ENCODE measurements at places on chromosomes 2 and 18. TPM values are rescaled to one million over a fixed set of nuclear protein-coding genes. Genes with fewer than 3 reads are reported as not detected.

GRCh38 chr2:42965910-42966309 is 173.5 kb upstream of the HAAO start:
- peaks cover 33% of the 10 kb centered on the region for H3K4me1 ChIP-seq
- H3K27me3 ChIP-seq: no peaks in the 10 kb centered on the region
- H3K27ac ChIP-seq: no peak overlapping the region

The CDH2 gene
- 25.9 TPM for total RNA-seq

The STPG4 gene
- not detected for total RNA-seq

The GPR35 gene
- total RNA-seq: 5.8 TPM

DNA sequence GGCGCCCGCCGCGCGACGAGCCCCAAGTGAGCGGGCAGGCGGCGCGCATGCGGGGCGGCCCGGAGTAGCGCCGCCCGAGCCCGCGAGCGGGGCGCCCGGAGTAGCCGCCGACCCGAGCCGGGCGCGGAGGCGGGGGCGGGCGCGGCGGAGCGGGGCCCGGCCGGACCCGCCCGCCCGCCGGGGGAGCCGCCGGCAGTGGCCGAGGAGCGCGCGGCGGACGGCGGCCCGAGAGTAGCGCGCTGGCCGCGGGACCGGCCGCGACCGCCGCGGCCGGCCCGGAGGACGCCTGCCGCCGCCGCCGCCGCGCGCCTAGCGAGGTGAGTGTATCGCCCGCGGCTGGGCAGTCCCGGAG is at the start of gene GALNT1:
GALNT1 (plus strand) TSS at position 195 of the 352 bp plus-strand sequence. CDS start 72,923 bp downstream, outside the sequence.
- H3K36me3 ChIP-seq: no peaks in the 10 kb centered on the region
- no peaks in the 10 kb centered on the region for H3K27me3 ChIP-seq
- H3K4me1 ChIP-seq: peaks cover 14% of the 10 kb centered on the region
- DNase-seq: no peak
- H3K27ac ChIP-seq: peak within 1 kb of the TSS; percentile 95
- peak within 1 kb of the TSS; percentile 94 for H3K4me3 ChIP-seq

GRCh38 chr2:65164426-65164891 is 34.6 kb upstream of the RAB1A start:
- no peak for DNase-seq
- H3K27me3 ChIP-seq: no peaks in the 10 kb centered on the region
- H3K27ac ChIP-seq: peak overlapping the region; percentile 90
- peaks cover 14% of the 10 kb centered on the region for H3K4me1 ChIP-seq

DNA sequence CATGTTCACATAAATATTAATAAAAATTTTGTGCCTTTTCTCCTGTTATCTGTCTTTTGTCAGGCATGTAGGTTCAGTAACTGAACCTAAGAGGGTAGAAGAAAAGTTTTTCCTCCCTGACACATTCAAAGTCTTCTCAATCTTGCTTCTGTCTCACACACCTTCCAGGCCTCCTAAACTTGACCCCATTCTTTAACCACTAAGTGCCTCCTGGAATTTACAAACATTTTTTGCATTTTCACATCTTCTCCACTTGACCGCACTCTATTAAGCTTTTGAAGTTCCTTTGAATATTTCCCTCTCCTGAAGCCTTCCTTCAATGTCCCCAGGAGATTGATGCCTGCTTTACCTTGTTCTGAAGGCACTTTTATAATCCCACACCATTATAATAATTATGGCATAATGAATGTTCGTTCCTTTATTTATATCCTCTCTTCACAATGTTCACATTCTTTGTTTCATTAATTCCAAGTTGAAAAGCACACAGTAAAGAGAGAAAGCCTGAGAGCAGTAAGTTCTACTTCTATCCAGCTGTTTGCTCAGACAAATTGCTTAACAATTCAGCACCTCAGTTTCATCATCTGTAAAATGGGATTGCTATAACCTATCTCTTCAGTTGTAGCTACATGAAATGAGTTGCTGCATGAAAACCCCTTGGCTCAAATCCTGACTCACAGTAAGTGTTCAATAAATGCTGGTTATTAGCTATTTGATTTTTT is 184.8 kb upstream of the KLHL29 start:
- no peaks in the 10 kb centered on the region for H3K27me3 ChIP-seq
- H3K4me1 ChIP-seq: no peaks in the 10 kb centered on the region
- no peak for DNase-seq
- no peak overlapping the region for H3K4me3 ChIP-seq
- no peaks in the 10 kb centered on the region for H3K36me3 ChIP-seq

The SULT1C2 gene
- total RNA-seq: not detected

- no peaks in the 10 kb centered on the region for H3K27me3 ChIP-seq
- no peaks in the 10 kb centered on the region for H3K4me1 ChIP-seq
- no peak overlapping the region for H3K4me3 ChIP-seq
- no peak overlapping the region for H3K27ac ChIP-seq
- no peak for DNase-seq
These were observed 357.1 kb downstream of the CCDC85A start for GRCh38 chr2:56540916-56541315.

The ACVR1 gene
- total RNA-seq: 35.0 TPM

DNA sequence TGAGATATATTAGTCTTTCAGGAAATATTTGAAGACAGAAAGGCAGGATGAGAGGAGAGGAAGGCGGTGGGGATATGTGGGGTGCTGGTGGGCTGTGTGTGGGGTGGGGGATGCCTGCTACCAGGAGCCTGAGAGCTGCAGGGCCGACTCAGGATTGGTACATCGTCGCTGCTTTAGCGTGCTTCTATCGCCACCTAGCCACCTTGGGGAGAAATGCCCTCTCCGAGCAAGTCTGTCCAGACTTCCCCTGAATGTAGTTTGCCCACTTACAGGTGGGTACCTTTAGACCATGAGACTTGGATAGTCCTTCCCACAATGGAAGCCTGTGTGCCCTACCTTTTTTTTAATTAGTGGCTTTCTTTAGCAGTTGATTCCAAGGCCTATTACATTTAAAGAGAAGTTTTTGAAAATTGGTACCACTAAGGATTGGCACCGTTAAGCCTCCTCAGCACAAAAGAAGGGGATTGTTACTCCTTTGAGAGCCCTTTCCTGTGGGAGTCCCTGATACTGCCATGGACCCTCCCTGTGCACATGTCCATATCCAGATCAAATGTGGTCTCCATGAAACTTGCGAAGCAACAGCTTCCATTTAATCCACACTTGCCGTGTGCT is 114.1 kb upstream of the NDUFV2 start:
- H3K4me3 ChIP-seq: no peak overlapping the region
- H3K36me3 ChIP-seq: no peaks in the 10 kb centered on the region
- no peak for DNase-seq
- peak overlapping the region; percentile 58 for H3K27ac ChIP-seq

The PCARE gene
- not detected for total RNA-seq

GRCh38 chr2:159292157-159292556 is 5.7 kb upstream of the WDSUB1 start:
- no peak overlapping the region for H3K4me3 ChIP-seq
- H3K36me3 ChIP-seq: no peaks in the 10 kb centered on the region
- H3K27ac ChIP-seq: no peak overlapping the region
- no peaks in the 10 kb centered on the region for H3K27me3 ChIP-seq
- DNase-seq: no peak

- no peak overlapping the region for H3K27ac ChIP-seq
- no peak for DNase-seq
- H3K4me3 ChIP-seq: no peak overlapping the region
These were observed 105.5 kb downstream of the COPS8 start for GRCh38 chr2:237190966-237191713.

GRCh38 chr2:8154936-8155335 is 526.9 kb upstream of the ID2 start:
- no peaks in the 10 kb centered on the region for H3K4me1 ChIP-seq
- H3K27me3 ChIP-seq: no peaks in the 10 kb centered on the region
- no peak overlapping the region for H3K27ac ChIP-seq
- no peak overlapping the region for H3K4me3 ChIP-seq

- H3K4me1 ChIP-seq: peaks cover 5% of the 10 kb centered on the region
- H3K4me3 ChIP-seq: no peak overlapping the region
- no peaks in the 10 kb centered on the region for H3K36me3 ChIP-seq
- no peaks in the 10 kb centered on the region for H3K27me3 ChIP-seq
- H3K27ac ChIP-seq: no peak overlapping the region
These were observed 5.5 kb downstream of the NHEJ1 start for GRCh38 chr2:219155054-219155644.

- H3K4me1 ChIP-seq: no peaks in the 10 kb centered on the region
- H3K27ac ChIP-seq: no peak overlapping the region
- H3K4me3 ChIP-seq: no peak overlapping the region
These were observed 164.3 kb downstream of the MTCL1 start for GRCh38 chr18:8869696-8870095.

DNA sequence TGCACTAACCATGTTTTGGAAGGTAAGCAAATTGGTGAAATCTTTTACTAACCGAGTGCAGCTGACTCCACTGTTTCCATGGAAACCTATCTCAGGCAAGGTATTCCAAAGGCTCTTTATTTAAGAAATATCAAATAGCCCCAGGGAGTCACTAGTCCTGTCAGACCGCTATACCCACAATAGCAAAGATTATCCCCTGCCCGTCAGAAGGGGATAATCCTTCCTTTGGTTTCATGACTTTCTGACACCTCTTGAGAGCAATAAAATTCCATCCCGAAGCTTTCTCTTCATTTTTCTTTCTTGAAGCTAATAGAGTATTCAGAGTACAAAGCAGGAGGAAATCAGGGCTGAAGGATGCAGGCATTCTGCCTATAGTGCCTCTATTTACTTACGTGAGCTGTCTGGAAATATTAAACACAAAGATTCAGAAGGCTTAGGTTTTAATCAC is 34.7 kb upstream of the MAP2 start:
- no peak overlapping the region for H3K27ac ChIP-seq
- H3K36me3 ChIP-seq: no peaks in the 10 kb centered on the region
- no peak for DNase-seq
- no peak overlapping the region for H3K4me3 ChIP-seq

- H3K27ac ChIP-seq: no peak overlapping the region
- H3K27me3 ChIP-seq: no peaks in the 10 kb centered on the region
These were observed 78.8 kb upstream of the DTNA start for GRCh38 chr18:34631093-34631966.

GRCh38 chr2:206217743-206218142 is 56.7 kb upstream of the ZDBF2 start:
- no peaks in the 10 kb centered on the region for H3K27me3 ChIP-seq
- no peak overlapping the region for H3K27ac ChIP-seq
- no peak overlapping the region for H3K4me3 ChIP-seq
- no peaks in the 10 kb centered on the region for H3K4me1 ChIP-seq
